ENCODE measurements at places on chromosomes 5 and 9. TPM values are rescaled to one million over a fixed set of nuclear protein-coding genes. Genes with fewer than 3 reads are reported as not detected.

Gene FOXD4L4
- not detected for polyA plus RNA-seq

Gene PTGES
- not detected for polyA plus RNA-seq

Gene MLLT3
- polyA plus RNA-seq: 11.6 TPM

Gene PPP3R2
- not detected for polyA plus RNA-seq

Gene NTNG2
- polyA plus RNA-seq: 1.9 TPM

Gene PTPN3
- polyA plus RNA-seq: not detected

Gene GIN1
- 3.6 TPM for polyA plus RNA-seq

Gene RETREG1
- polyA plus RNA-seq: 7.0 TPM

Gene CARD9
- polyA plus RNA-seq: 0.16 TPM

Gene TMEM171
- polyA plus RNA-seq: not detected

Gene ZNF462
- polyA plus RNA-seq: not detected

Gene RNF183
- not detected for polyA plus RNA-seq

Gene ADAMTS16
- not detected for polyA plus RNA-seq

Gene PCDHGA8
- not detected for polyA plus RNA-seq

Gene TGFBI
- polyA plus RNA-seq: 4.3 TPM

Gene PDE8B
- 1.2 TPM for polyA plus RNA-seq

Gene HTR1A
- not detected for polyA plus RNA-seq

Gene LMBRD2
- polyA plus RNA-seq: 3.6 TPM

Gene TTC1
- 96.0 TPM for polyA plus RNA-seq

Gene FBXL7
- not detected for polyA plus RNA-seq

Gene PIP5K1B
- polyA plus RNA-seq: 9.6 TPM

Gene SPINK14
- not detected for polyA plus RNA-seq

Gene PCDHGA6
- not detected for polyA plus RNA-seq

Gene NPR3
- not detected for polyA plus RNA-seq

Gene PCDHB3
- polyA plus RNA-seq: not detected

Gene BDP1
- 11.2 TPM for polyA plus RNA-seq

Gene PCDH12
- not detected for polyA plus RNA-seq

Gene LRRC19
- 0.44 TPM for polyA plus RNA-seq

Gene RXRA
- polyA plus RNA-seq: 0.50 TPM

Gene PIP5KL1
- 1.0 TPM for polyA plus RNA-seq

Gene PKD2L2
- 0.82 TPM for polyA plus RNA-seq

Gene CARD6
- 1.6 TPM for polyA plus RNA-seq

Gene STPG3
- not detected for polyA plus RNA-seq

Gene SMIM23
- polyA plus RNA-seq: not detected

Gene C9orf153
- polyA plus RNA-seq: not detected

Gene ENTREP1
- polyA plus RNA-seq: not detected

Gene ADRA1B
- polyA plus RNA-seq: not detected

Gene MSMP
- 4.6 TPM for polyA plus RNA-seq

Gene COL27A1
- not detected for polyA plus RNA-seq

Gene PTGS1
- polyA plus RNA-seq: 22.7 TPM

Gene CD274
- not detected for polyA plus RNA-seq

Gene CDH9
- not detected for polyA plus RNA-seq

Gene PHF24
- polyA plus RNA-seq: not detected

Gene CCDC187
- 4.3 TPM for polyA plus RNA-seq

Gene MYO10
- not detected for polyA plus RNA-seq

Gene ZNF474
- not detected for polyA plus RNA-seq
